Lower lobe of right lung (tissue), 2 donors: ENCODE measurements at places on chromosomes 2 and 18. TPM values are rescaled to one million over a fixed set of nuclear protein-coding genes. Genes with fewer than 3 reads are reported as not detected.

The IL1R1 gene
- total RNA-seq: 152 TPM

The ST6GAL2 gene
- 0.92 TPM for total RNA-seq

The CARF gene
- 11.4 TPM for total RNA-seq

The ABCG5 gene
- not detected for total RNA-seq

The HOXD9 gene
- total RNA-seq: 0.86 TPM

The SCN9A gene
- total RNA-seq: 13.6 TPM

The GATA6 gene
- total RNA-seq: 22.1 TPM

The DLX1 gene
- total RNA-seq: not detected

The ADNP2 gene
- 16.5 TPM for total RNA-seq

The RNF144A gene
- total RNA-seq: 13.9 TPM

The SCYGR4 gene
- not detected for total RNA-seq

The BMP10 gene
- total RNA-seq: 0.24 TPM

The GAL3ST2 gene
- total RNA-seq: not detected

The EFEMP1 gene
- total RNA-seq: 219 TPM

The EVX2 gene
- not detected for total RNA-seq

The IL36G gene
- not detected for total RNA-seq

The SLC25A12 gene
- total RNA-seq: 10.8 TPM

The RALB gene
- 65.8 TPM for total RNA-seq

The SPP2 gene
- not detected for total RNA-seq

The GREB1 gene
- total RNA-seq: 2.3 TPM

The ALS2 gene
- 24.7 TPM for total RNA-seq

The C2orf78 gene
- total RNA-seq: not detected

The MEP1B gene
- total RNA-seq: not detected

The RIT2 gene
- not detected for total RNA-seq
